ENCODE measurements at places on chromosomes 5 and 9.

- DNase-seq, result no peak
These were observed 210.8 kb downstream of the FGF10 start for GRCh38 chr5:44178414-44178813.

DNA sequence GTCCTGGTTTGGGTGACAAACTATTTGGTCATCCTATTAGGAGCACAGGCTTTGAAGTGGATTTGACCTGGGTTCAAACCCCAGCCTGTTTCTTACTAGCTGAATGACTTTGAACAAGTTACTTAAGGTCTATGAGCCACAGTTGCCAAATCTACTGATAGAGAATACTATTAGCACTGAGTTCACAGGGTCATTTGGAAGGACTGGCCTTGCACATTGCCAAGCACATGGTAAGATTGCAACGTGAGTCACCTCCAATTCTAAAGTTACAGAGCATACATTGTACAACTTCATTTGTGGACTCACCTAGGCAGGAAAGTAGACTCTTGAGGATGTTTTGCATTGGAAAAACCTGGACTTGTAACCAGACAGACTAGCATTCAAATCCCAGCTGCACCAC lies 38.9 kb downstream of the MFAP3 start:
- DNase-seq, result no peak

GRCh38 chr5:43619911-43620310 lies 16.9 kb downstream of the NNT start:
- DNase-seq, result no peak

GRCh38 chr9:95753762-95754465 lies 121.6 kb upstream of the ERCC6L2 start:
- no peak for DNase-seq

DNA sequence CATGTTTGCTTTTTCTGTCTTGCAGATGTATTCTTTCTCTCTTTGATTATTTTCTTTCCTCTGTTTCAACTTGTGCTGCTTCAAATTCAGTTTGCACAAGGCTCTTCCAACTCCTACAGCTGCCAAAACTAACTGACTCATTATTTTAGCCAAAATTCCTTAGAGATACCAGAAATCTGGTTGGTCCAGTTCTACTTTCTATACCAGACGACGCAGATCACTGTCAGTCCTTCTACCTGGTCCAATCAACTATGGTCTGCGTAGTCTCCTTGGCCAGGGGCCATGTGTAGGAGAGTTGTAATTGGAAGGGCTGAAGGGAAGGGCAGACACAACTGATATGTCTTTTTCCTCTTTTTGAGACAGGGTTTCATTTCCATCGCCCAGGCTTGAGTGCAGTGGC lies 51.9 kb upstream of the JAK2 start:
- no peak for DNase-seq

DNA sequence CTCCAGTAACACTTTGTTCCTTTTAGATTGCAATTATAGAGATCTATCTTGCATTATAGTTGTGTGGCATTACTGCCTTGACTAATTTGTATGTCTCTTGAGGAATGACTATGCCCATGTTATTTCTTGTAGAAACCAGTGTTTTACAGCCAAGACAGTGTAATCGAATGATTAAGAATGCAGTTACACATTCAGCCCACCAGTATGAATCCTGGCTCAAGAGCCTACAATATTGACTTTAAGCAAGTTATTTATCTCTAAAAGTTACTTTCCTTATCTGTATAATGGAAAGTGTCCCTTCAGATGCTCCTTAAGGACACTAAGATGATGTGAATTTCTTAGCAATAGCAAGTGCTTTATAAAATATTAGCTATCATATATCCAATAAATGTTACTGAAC lies 9.7 kb upstream of the SNX24 start:
- DNase-seq, result no peak

DNA sequence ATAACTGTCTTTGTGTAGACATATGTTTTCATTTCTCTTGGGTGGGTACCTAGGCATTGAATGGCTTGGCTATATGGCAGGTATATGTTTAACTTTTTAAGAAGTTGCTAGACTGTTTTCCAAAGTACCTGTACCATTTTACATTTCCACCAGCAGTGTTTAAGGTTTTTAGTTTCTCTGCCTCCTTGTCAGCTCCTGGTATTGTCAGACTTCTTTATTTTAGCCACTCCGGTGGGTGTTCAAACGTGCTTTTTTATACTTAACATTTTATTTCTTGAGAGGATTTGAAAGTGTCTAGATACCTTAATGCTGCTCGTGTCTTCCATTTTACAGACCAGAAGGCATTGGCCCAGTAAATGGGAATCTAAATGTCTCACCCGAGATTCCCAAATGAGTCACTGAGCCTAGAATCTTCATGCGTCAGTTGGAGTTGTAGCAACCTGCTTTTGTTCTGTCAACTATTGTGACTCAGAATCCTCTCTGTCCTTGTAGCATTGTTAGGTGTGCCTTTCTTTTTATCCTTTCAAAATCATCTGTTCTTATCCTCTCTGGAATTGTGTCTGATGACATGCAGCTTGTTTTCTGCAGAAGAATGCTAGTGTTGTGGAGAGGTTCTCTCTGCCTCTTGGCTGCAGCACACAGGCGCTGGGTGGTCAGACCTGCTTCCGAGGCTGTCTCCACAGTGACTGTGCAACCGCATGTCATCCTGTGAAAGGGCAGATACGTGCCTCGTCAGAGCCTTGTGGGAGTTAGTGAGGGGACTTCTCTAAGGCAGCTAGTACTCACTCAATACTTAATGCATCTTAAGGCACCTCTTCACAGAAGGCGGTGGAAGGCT lies 291.8 kb downstream of the AOPEP start:
- DNase-seq, result peak; percentile 66

GRCh38 chr5:122120957-122121356 lies 8.4 kb upstream of the ZNF474 start:
- no peak for DNase-seq

DNA sequence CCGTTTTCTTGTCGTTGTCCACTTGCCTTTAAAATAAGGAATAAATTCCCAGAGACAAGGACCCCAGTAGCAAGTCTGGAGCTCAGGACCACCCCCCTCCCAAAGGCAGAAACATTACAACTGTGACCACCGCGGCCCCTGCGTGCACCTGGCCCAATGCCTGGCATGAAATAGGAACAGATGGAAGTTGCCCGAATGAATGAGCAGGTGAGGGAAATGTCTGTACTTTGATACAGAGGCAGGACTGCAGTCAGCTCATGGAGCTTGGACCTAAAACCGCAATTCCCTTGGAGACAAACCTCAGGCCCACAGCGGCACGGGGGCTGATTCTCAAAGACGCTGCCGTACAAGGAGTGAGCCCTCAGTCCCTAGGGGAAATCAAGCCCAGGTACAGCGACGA lies 55.3 kb upstream of the SARDH start:
- DNase-seq, result no peak

GRCh38 chr9:34493972-34494535 lies 28.7 kb downstream of the ENHO start:
- DNase-seq, result no peak

GRCh38 chr5:5145651-5146529 lies 5.8 kb downstream of the ADAMTS16 start:
- DNase-seq, result peak; percentile 94

GRCh38 chr5:138980441-138980840 lies 105.3 kb upstream of the LRRTM2 start:
- DNase-seq, result no peak

DNA sequence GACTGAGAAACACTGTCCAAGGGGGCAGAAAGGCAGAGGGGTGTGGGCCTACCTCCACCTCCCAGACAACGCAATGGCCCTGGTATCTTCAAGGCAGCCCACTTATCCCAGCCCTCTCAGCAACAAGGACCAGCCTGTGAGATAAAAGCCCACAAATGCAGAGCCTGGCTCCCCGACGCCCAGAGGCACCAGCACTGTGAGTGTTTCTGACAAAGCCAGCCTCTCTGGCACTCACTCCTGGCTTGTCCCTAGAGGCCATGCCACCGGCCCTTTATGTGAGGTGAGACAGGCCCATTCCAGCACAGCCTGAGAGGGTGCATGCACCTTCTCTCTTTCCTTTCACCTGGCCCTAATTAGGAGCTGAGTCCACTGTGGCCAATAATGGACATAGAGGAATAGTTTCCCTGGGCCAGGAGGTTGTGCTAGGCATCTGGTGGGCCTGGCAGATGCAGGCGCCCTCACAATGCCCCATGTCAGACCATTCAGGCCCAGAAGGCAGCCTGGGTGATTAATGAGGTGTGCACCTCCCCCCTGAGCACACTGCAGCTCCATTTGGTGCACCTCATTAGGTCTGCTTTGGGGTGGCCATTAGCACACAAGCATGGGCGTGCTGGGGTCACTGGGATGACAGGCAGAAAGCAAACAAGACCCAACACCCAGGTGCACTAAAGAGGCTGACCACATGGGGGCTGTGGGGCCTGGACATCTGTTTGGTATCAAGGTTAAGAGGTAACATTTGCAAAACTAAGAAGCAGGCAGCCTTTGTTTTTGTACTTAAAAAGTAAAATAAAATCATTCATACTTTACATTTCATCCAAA lies 176.0 kb downstream of the MED10 start:
- no peak for DNase-seq

- no peak for DNase-seq
These were observed 105.6 kb downstream of the PPP2R2B start for GRCh38 chr5:146772881-146773466.

GRCh38 chr9:35079041-35079425 lies 709 bp downstream of the FANCG start:
- DNase-seq, result no peak

- no peak for DNase-seq
These were observed 41.6 kb upstream of the SYNPO start for GRCh38 chr5:150598821-150599273.

- DNase-seq, result no peak
These were observed 73.3 kb downstream of the INSYN2B start for GRCh38 chr5:169906745-169907649.

DNA sequence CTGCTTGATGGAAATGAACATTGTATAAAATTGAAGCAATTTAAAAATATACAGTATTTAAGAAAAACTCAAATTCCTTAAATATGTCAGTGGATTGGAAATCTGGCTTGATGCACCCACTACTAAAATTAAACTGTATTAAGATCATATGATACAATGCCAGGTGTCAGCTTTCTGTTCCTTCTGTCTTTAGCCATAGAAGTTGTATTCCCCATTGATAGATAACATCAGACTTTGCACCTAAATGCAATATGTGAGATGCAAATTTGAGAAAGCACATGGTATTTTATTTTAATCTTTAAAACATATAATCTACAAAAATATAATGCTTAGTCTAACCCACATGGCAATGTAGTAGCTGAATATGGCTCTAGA lies 697.4 kb upstream of the WWC1 start:
- no peak for DNase-seq

- no peak for DNase-seq
These were observed 17.4 kb downstream of the CDC42SE2 start for GRCh38 chr5:131281133-131281867.

DNA sequence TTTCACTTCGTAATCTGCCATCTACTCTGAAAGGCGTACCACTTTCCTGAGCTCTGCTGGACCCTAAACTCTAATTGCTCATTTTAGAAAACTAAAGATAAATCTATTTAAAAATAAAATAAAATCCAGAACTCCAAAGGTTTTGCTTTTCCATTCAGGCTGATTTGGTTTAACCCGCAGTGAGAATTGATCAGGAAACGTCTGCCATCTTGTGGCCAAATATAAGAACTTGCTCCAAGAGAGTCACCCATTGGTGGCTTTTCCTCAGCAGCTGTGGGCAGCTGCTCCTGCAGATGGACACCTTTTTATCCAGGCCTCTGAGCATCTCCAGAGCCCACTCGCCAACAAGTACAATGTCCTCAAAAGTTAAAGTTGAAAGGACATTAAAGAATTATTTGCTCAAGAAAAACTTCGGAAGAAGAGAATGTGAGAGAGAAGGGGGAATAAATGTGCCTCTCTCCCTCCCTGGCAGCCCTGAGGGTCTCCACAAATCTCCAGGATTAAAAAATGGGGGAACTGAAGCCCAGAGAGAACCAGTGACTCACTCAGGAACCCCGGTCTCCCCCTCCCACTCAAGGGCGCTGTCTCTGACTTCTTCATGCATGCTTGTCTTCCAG lies 4.1 kb downstream of the SAXO1 start:
- no peak for DNase-seq

GRCh38 chr9:124239249-124240073 lies 18.3 kb upstream of the NEK6 start:
- no peak for DNase-seq
